ENCODE measurements at places on chromosomes 1 and 21. TPM values are rescaled to one million over a fixed set of nuclear protein-coding genes. Genes with fewer than 3 reads are reported as not detected.

Gene CREB3L4
- total RNA-seq, result 10.5 TPM

Gene ZZZ3
- total RNA-seq, result 17.3 TPM

Gene BTF3L4
- total RNA-seq, result 19.0 TPM

Gene THEMIS2
- 0.82 TPM for total RNA-seq

Gene KCNJ9
- not detected for total RNA-seq

Gene CLCA1
- total RNA-seq, result not detected

Gene PTGS2
- 9.0 TPM for total RNA-seq

Gene NBPF10
- 0.49 TPM for total RNA-seq

Gene DYNLT5
- total RNA-seq, result not detected
